Daoy (cell line): ENCODE measurements at places on chromosomes 5 and 9. TPM values are rescaled to one million over a fixed set of nuclear protein-coding genes. Genes with fewer than 3 reads are reported as not detected.
A peak's percentile ranks its signal among the peaks of the same experiment; 100 is the strongest.

GRCh38 chr5:67035098-67035740 is 161.4 kb downstream of the CD180 start:
- DNase-seq: no peak

DNA sequence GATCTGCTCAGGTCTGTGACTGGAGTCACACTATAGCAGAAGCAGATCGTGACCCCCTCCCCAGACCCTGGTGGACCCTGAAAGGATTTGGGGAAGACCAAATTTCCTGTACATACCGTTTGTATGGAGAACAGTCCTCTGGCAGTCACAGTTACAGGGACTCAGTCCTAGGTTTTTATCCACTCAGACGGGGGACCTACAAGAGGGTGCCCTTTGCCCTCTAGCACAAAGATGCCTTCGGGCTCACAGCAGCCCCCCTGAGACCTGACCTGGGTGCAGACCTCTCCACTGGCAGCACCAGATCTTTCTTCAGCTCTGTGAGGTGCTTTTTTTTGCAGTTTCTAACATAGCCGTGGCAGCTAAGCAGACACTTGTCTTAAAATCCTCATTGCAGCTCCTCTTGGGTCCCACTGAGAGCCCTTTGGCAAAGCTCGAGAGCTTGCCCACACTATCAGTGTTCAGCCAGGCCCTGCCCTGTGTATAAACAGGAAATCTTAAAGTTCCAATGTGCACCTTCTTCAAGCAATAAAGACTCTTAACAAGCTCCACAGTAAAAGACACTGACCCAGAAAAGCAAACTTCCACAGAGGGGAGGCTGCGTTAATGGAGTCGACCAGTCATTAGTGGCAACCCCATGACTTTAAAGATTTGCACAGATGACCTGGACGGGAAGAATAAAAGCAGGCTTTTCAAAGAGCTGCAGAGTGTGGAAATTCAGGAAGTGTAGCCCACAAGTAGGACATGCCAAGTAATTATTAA is 71.8 kb upstream of the LHFPL2 start:
- DNase-seq: no peak

TMC1 gene
- total RNA-seq: not detected in 2 replicates

DNA sequence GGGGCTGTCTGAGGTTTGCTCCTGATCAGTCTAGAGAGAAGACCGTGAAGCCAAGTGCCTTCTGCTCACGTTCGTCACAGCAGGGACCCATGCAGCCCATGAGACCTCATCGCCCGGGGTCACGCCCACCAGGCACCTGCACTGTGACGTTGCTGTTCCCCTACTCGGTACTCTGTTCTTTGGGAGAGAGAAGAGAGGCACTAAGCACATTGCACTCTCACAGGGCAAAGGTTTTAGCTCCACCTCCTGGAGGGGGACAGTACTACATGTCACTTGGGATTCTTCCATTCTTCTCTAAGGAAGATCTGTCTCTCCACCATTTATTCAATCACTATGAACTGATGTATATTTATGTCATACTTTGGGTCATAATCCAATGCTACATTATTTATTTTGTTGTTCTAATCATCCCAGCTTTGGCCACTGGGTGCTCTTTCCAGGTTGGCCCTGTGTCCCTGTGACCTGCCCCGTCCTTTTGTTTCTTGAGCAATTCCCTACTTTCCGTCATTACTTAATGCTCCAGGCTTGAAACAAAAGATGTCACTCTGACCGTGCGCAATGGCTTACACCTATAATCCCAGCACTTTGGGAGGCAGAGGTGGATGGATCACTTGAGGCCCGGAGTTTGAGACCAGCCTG is 31.4 kb upstream of the BRD3 start:
- peak; percentile 42 for DNase-seq

DNA sequence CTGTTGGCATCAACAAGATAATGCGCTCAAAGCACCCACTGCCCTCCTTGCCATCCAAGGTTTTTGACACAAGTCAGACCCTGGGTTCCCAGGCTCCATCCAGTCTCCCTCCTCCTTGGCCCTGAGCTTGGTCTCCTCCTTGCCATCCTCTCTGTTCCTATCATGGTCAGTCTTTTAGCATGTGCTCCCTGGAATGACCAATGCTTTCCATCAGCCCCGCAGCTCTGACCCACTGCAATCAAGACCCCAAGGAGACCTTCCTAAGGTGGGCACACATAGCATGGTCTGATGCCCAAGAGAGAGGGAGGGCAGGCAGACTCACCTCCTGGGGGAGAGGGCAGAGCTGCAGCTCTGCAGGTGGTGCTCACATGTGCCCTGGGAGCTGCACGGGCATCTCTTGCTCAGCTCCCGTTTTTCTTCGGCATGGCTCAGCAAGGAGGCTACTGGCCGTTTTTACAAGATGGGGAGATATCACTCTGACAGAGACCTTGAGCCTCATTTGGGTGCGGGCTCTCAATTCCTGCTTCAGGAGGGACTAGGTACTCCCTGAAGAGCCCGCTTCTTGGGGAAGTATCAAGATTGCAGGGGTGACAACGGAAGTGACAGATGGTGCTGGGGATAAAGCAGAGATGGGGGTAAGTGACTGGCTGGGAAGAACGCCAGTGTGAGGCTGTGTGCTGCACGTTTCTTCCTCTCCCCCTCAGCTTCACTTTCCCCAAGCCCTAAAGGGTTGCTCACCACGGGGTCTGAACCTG is 3.3 kb downstream of the SEPTIN8 start:
- DNase-seq: no peak

FBXL7 gene
- 0.92 and 3.0 TPM in 2 replicates for total RNA-seq

NAIF1 gene
- 19.4 and 25.5 TPM in 2 replicates for total RNA-seq

- no peak for DNase-seq
Observed at GRCh38 chr5:167167191-167167795, 1124.2 kb upstream of the WWC1 start.

SUSD3 gene
- total RNA-seq: 0.40 and 1.3 TPM in 2 replicates

DNA sequence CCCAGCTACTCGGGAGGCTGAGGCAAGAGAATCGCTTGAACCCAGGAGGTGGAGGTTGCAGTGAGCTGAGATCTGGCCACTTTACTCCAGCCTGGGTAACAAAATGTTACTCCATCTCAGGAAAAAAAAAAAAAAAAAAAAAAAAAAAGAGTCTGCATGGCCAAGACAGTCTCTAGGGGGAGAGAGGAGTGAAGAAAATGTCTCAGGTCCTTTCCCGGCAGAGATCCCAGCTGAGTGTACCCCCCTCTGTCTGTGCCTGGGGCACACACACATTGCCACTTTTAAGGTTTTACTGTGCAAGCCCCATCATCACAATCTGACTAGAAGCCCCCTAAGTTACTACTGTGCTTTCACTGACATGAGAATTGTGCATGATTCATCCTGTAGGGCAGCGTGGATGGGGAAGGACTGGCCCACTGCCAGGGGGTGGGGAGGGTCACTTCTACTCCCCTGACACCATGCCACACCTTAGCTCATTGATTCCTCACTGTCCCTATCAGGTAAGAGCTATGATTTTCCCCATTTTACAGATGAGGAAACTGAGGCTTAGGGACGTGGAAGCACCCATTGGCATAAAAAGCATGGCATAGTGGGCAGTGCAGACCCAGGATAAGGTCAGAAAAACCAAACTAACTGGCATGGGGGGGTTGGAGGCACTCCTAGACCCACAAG is 102.3 kb upstream of the LARP1 start:
- DNase-seq: no peak

- no peak for DNase-seq
Observed at GRCh38 chr9:34510497-34511468, 12.0 kb downstream of the ENHO start.

DNA sequence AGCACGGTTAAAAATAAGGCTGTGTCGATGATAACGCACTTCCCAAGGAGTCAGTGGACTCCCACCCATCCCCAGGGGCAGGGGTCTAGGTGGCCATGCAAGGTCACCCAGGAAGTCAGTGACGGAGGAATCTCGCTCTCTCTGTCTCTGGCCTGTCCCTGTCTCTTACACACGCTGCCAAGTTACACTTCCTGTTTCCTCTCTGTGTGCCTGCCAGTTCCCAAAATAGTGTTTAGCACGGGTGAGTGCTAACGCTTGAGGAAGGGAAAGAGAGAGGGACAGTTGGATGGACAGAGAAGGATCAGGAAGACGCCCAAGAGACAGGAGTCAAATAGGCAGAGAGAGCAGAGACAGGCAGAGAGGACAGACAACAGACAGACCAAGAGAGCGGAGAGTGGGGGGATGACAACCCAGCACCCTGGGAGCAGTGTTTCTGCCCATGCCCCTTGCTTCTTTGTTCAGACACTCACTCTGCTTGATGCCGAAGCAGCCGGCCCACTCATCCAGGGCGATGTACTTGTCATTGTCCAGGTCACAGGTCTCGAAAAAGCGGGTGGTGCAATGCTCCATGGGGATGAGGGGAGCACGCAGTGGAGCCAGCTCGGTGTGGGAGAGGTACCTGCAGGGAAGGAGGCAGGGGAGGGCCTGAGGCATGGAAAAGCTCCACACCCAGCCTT is 23.0 kb downstream of the SPARC start:
- DNase-seq: no peak

THBS4 gene
- 3.2 and 6.5 TPM in 2 replicates for total RNA-seq

DNA sequence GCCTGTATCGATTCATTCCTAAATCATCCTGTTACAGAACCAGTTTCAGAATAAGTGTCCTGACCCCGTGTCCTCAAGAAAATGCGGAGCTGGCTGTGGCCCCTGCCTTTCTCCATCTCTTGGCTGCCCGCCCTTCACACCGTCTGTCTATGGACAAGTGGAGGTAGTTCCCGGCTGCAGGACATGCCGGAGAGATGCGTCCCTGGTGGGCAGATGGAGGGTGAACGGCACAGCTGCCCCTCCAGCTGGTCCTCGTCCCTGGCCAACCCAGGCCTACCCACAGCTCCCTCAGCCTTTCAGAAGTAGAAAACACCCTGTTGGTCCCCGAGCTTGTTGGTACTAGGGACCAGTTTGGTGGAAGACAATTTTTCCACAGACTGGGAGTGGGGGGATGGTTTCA is 14.8 kb upstream of the EXOC3 start:
- no peak for DNase-seq

GRCh38 chr9:114914139-114914538 is 16.3 kb downstream of the TNFSF8 start:
- DNase-seq: no peak

DNA sequence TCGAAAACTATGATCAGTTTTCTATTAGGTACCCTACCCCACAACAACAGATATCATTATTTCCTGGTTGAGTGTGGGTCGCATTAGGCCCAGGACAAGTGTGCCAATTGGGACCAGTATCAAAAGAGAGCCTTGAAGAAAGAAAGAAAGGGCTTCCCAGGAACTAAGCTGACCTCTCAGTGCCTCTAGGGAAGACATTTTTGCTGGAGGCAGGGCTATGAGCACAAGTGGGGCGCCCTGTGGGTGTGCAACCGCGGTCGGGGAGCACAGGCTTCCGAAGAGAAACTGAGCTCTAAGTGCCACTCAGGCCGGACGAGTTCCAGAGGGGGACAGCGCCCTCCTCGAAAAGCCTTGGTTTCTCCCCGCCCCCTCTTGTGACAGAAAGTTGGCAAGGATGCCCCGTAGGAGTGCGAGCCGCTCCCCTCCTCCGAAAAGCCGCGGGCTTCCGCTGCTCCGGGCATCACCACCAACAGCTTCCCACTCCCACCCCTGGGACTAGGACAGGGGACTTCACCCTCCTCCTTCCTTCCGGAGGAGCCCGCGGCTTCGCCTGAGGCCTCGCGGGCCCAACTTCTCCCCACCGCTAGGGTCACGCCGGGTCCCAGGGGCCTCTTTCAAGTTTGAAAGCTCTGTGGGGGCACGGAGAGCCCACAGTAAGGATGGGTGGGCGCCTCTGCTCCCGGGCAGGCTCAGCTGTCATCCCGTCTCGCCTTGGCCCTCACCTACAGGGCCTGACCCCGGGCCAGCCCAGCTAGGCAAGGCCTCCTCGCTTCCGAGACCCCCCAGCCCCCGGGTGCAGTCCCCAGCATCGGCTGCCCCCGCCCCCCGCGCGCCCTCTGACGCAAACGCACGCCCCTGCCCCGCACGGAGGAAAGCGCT is 2.0 kb downstream of the NR2F1-AS1 start:
- DNase-seq: peak; percentile 63

DNA sequence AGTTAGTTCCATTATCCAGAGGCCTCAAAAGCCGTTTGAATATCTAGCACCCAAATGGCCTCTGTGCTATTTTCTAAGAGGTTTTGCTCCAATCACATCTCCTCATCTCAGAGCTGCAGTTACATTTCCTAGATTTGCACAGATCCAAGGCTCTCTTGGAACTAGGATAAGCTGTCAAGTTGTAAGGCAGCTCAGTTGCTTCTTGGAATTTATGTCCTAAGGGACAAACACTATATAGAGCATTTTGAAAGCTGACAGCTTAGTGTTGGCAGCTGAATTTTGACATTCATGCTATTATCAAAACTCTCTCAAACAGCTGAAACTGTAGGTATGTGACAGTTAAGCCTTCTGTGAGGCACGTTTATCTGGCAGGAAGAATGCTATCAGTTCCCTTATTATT is 97.0 kb downstream of the MACIR start:
- no peak for DNase-seq

DNA sequence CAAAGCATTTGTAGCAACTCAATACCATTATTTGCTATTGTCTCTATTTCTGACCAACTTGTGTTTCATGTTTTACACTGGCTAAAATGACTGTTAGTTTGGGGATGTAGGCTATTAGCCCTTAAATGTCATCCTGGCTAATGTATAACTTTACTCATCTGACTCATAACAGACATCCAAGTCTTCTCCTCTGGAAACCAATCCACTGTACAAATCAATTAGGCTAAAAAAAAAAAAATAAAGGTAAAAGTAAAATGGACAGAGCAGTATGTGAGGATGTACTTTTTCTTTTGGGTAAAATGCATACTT is 20.6 kb downstream of the MEGF9 start:
- DNase-seq: no peak

DNA sequence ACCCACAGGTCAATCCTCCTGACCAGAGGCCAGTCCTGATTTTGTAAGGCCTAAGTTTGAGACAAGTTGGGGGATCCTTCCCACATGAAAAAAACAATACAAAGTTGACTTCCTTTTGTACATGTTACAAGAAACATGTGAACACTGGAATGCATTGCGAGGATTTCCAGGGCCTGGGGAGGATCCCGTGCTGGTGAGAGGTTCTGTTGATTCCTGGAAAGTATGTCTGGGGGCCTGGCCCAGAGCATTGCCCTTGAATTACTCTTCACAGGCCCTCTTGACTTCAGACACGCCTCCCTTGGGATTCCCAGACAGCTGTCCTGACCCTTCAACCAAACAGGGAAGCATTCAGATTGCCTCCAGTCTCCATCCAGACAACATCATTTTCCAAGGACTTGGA is 234.2 kb upstream of the IRX2 start:
- DNase-seq: no peak

DNA sequence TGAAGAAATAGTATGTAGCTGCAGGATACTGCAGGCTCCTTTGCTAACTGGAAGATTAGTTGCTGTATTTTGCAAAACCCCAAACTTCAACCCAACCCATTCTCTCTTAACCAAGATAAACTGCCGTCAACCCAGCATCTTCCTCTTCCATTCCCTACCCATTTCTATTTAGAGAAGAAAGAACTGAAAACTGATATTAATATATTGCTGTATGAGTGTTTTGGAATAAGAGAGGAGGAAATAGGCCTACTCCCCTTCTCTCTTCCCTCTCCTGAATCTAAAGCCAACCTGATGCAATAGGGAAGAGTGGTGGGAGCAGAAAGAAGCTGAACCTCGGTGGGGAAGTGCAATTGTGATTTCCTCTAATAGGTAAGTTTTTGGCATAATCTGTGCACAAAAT is 83.7 kb downstream of the TMEM215 start:
- no peak for DNase-seq

PCDHB9 gene
- 0.40 and 1.6 TPM in 2 replicates for total RNA-seq

TTLL11 gene
- 3.5 and 5.6 TPM in 2 replicates for total RNA-seq
